ENCODE measurements at places on chromosomes 7 and 10. TPM values are rescaled to one million over a fixed set of nuclear protein-coding genes. Genes with fewer than 3 reads are reported as not detected.

BLNK gene
- total RNA-seq, result 1.2 TPM

DNA sequence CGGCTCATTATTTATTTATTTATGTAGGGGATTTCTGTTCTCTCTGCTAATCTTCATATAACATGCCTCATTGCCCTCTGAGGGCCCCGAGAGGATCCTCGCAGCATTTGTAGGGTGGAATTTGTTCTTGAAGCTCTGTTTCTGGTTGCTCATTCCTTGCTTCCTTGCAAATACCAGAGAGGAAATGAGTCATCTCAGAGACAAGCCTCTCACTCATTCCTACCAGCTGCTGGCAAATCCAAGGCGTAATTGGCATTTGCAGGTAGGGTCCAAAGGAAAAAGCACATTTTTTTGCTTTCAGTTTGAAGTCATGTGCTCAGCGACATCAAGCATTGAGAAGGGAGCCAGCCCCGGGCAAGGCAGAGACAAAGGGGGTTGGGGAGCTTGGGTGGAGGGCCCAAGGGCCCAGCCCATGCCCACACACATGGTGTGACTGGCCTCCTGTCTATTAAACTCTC is 501.6 kb downstream of the GALNT17 start:
- H3K4me1 ChIP-seq, result peaks cover 24% of the 10 kb centered on the region
- H3K27me3 ChIP-seq, result no peaks in the 10 kb centered on the region
- peak; percentile 73 for DNase-seq
- no peaks in the 10 kb centered on the region for H3K36me3 ChIP-seq

- H3K27me3 ChIP-seq, result no peaks in the 10 kb centered on the region
- no peak overlapping the region for H3K4me3 ChIP-seq
- H3K27ac ChIP-seq, result peak overlapping the region; percentile 45
- peaks cover 6% of the 10 kb centered on the region for H3K36me3 ChIP-seq
These were observed 52.0 kb downstream of the REEP3 start for GRCh38 chr10:63573068-63573697.

GRCh38 chr10:72503694-72504438 is 122.0 kb downstream of the MICU1 start:
- no peak overlapping the region for H3K4me3 ChIP-seq
- H3K4me1 ChIP-seq, result no peaks in the 10 kb centered on the region
- peaks cover 5% of the 10 kb centered on the region for H3K36me3 ChIP-seq
- no peak overlapping the region for H3K27ac ChIP-seq

DNA sequence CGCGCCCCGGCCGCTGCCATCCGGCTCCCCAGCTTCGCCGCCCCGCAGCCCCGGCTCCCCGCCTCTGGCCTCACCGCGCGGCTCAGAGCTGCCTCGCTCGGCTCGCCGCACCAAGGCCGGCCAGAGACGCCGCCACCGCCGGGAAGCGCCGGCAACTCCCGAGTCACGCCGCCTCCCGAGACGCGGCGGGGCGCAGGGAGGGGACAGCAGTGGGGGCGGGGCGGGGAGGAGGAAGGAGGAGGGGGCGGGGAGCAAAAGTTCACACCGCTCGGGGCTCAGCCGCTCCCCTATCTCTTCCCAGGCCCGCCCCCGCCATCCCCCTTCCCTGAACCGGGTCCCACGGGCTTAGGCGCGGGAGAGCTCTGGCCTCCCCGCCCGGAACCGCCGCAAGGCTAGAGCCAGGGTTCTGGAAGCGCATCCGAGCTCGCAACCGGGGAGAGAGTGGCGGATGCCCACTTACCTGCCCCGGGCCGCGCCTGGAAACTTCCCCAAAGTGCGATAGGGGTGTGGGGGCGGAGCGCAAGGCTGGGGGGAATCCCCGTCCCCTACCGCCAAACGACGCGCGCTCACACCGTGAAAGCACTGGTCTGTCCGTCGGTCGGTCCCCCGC is 1.0 kb downstream of the CHST15 start:
- peak overlapping the region; percentile 59 for H3K27ac ChIP-seq
- peaks cover 35% of the 10 kb centered on the region for H3K4me1 ChIP-seq
- H3K4me3 ChIP-seq, result peak overlapping the region; percentile 70
- H3K36me3 ChIP-seq, result no peaks in the 10 kb centered on the region
- peak; percentile 76 for DNase-seq
- peaks cover 47% of the 10 kb centered on the region for H3K27me3 ChIP-seq

DNA sequence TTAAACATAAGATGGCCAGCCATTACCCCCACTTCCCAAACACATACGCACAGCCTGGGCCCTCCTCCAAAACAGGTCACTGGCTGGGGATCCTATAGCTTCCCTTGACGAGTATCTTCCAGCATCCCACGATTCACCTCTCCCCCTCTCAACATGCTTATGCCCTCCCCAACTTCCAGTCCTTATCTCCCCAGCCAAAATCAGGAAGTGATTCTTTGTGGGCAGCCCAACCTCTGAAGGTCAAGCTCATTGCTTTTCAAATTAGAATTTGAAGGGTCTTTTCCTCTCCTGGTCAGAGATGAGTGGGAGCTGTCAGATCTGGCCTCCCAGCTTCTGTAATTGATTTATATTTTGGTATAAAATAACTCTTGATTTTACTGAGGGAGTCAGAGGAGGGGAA is 133.6 kb downstream of the ATXN7L1 start:
- no peak for DNase-seq
- no peaks in the 10 kb centered on the region for H3K4me1 ChIP-seq
- no peaks in the 10 kb centered on the region for H3K27me3 ChIP-seq
- H3K4me3 ChIP-seq, result no peak overlapping the region

Data from muscle of leg (tissue), 16 donors.